ENCODE measurements at places on chromosomes 7 and 10.
A peak's percentile ranks its signal among the peaks of the same experiment; 100 is the strongest.

DNA sequence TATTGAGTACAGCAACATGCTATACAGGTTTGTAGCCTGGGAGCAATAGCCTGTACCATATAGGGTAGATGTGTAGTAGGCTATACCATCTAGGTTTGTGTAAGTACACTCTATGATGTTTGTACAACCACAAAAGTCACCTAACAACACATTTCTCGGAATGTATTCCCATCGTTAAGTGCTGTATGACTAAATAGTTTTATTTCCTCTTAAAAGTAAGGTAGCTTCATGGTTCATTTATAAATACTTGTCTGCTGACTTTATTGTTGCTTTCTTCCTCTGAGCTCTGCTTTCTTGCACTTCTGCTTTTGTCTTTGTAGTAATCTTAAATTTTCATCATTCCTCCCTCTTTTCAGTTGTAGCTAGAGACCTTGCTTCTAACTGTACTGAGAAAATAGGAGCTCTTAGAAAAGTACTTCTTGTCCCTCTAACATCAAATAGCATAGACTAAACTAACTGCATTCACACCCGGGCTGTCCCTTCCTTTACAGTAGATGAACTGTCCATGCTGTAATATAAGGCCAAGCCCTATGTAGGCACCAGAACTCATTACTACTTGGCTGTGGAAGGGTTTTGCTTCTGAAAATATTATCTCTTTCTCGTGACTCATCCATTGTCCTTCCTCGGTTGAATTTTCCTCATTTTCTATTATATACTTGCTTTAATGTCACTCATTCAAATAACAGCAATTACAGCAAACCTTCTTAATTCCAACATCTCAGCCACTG lies 55.4 kb upstream of the FAM3C start:
- no peak for DNase-seq

GRCh38 chr10:15347150-15347549 lies 23.9 kb downstream of the FAM171A1 start:
- DNase-seq = no peak

- no peak for DNase-seq
Observed at GRCh38 chr10:114648368-114648767, 9.7 kb downstream of the ABLIM1 start.

GRCh38 chr7:28767356-28767755 lies 190.8 kb downstream of the TRIL start:
- DNase-seq = no peak

- DNase-seq = no peak
Observed at GRCh38 chr10:89649051-89649450, 4.0 kb upstream of the PANK1 start.

GRCh38 chr7:112481121-112481736 lies 438 bp downstream of the LSMEM1 start:
- DNase-seq = no peak

DNA sequence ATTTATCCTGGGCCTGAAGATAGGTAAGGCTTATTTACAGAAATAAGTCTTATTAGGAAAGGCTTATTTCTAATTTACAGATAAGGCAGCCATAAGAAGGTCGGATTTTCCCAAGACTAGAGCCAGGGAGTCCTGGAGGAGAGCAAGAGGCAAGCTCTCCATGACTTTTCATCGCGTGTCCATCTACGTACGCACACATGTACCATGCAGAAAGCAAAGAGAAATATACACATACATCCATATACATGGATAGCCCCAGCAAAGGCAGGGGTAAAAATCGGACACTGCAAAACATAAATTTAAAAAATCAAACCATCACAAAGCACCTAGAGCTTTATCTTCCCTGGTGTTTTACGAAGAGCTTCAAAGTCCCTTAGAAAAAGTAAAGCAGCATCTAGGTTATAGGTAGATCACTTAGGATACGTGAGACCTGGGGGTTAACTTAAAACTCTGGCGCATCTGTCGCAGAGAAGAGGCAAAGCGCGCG lies 25.8 kb upstream of the ZRANB1 start:
- peak; percentile 73 for DNase-seq

DNA sequence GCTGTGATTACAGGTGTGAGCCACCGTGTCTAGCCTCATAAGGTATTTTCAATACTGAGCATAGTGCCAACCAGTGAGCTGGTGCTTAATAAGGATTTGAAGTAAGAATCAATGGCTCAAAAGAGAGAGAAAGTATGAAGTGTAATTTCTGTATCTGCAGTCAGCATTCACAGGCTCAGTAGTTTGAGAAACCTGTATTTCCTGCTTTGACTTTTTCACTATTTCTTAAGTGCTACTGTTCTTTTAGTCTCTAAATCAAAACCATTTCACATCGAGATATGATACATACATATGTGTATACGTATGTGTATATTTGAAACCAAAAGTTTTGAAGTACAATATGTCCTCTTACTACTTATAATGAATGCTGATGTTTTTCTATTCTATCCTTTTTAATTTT lies 189.9 kb downstream of the PPP1R9A start:
- DNase-seq = no peak

All from NCI-H510A treated with DMSO at 0.1 percent for 48 hours (cell line).